ENCODE measurements at places on chromosomes 11 and 22.

DNA sequence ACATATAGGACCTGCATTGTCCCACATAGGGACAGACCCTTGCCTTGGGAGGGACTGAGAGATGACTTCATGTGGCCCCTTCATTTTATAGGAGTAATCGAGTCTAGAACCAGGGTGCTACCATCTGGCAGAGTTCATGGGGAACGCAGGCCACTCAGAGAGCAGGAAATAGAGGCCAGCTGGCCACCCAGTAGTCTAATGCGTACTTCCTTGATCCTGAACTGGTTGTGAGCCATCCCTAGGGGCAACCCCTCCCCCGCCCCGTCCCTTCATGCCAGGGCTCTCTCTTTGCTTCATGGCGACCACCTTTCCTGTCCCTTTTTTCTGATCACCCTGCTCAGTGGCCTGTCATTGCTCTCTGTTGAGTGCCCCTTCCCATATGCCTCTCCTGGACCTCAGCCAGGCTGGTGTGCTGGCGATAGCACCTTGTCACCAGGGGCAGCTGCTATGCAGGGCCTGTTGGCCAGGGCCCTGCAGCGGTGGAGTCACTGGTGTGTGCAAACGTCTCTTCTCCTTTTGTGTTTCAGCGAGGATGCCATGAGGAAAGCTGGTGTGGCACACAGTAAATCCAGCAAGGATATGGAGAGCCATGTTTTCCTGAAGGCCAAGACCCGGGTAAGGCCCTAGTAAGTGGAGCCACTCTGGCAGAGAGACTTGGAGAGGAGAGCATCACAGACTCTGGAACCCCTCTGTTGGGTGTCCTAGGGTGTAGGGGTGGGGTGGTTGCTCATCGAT lies 29.3 kb downstream of the MED15 start:
- no peak for ATAC-seq

DNA sequence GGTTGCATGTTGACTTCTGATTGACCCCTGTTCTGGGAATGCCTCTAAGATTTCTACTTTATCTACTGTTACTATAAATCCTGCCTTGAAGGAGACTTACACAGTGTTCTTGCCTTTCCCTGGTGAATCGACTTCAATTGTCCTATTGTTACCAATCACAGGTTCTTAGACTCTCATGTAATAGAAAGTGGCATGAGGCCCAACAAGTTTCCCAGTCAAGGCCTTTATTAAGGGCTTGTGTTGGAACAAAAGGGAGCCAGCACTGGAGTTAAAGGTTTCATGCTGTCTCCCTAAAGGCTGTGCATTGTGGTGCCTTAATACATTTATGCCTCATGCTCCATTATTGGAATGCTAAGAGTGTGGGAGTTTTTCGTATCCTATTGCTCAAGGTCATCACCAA lies 23.3 kb downstream of the MS4A2 start:
- ATAC-seq, result no peak

DNA sequence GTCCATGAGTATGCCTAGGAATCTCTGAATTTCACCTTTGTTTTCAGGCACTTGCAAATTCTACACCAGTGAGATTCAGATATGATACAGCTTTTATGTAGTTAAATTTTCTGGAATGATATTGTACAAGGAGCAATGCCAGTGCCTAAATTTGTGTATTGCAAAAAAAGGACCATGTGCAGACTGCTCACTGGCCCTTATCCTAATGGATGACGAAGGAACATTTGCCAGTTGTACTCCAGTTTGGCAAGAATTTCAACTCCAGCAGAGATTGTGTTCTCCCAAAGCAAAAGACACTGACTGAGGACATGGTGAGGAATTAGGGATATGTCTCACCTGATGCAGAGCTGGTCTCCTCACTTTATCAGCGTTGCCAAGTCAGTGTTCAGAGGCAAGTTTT lies 8.6 kb downstream of the NAT10 start:
- ATAC-seq, result no peak

- no peak for ATAC-seq
Observed at GRCh38 chr11:112460141-112460540, 199.5 kb upstream of the PLET1 start.

GRCh38 chr11:46490666-46491065 lies 99.1 kb upstream of the CHRM4 start:
- no peak for ATAC-seq

GRCh38 chr11:117807482-117808327 lies 10.7 kb upstream of the DSCAML1 start:
- ATAC-seq, result peak; percentile 79

DNA sequence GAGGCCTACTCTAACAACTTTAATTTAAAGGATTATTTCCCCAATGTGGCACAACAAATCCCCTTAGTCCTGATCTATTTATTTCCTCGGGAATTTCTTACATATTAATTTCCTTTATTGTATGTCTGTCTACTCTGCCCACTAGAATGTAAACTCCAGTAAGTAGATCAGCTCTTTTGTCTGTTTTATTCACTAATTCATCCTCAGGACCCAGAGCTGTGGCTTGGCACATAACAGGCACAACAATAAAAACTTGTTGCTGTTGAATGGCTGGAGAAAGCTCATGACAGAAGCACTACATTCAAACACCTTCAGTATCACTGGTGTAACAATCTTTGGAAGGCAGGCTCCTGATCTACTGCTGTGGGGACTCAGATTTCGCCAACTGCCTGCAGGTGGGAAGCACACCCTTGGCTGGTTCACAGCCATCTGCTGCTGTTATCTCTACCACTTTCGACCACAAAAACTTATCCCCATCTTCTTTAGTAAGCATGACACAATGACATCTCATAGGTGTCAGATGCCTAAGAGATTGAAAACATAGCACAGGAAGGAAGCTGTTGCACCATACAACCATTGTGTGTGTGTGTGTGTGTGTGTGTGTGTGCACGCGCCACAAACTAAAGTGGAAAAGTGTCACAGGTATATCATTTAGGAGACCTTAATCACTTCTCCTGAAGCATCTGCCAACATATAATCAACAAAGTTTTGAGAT lies 11.9 kb downstream of the HIRA start:
- ATAC-seq, result peak; percentile 77

DNA sequence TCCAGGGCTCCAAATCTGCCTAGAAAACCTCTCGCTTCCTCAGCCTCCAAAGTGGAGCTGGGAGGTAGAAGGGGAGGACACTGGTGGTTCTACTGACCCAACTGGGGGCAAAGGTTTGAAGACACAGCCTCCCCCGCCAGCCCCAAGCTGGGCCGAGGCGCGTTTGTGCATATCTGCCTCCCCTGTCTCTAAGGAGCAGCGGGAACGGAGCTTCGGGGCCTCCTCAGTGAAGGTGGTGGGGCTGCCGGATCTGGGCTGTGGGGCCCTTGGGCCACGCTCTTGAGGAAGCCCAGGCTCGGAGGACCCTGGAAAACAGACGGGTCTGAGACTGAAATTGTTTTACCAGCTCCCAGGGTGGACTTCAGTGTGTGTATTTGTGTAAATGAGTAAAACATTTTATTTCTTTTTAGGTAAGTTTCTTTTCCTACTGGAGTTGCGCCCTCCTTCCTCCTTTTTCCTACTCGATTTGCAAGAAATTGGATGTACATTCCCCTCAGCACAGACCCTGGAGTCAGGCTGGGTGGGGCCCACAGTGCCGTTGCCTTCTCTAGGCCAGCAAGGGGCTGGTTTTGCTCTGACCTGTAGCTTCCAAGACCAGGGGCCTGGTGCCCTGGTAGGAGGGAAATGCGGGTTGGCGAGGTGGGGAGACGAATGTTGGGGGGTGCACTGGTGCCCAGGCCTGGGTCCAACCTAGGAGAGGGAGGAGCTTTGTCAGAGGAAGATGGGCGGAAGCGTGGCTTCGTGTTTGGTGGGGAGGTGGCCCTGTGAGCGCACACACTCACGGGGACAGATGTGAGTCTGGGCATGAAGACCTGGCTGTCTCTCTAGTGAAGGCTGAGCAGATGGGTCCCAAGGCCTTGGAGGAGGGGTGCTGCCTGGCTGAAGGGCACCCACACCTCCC lies 50.6 kb downstream of the ST14 start:
- ATAC-seq, result no peak

- ATAC-seq, result no peak
Observed at GRCh38 chr22:32619614-32620426, 145.2 kb downstream of the FBXO7 start.

GRCh38 chr11:130531061-130531460 lies 82.6 kb downstream of the ADAMTS15 start:
- no peak for ATAC-seq

DNA sequence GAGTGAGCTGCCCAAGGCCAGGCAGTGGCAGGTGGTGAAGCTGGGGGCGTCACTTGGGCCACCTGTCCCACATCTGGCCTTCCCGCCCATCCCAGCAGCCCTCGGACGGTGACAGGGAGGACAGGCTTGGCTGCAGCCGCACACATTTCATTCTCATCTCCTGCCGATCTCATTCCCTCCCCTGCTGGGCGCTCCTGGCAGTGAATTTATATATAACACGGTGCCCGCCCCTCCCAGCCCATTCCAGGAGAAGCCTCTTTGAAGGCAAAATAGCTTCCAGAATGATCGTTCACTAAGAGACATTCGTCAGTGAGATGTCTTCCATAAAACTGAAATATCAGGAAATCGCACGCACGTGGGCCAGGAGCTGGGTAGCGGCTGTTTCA lies 861.3 kb downstream of the TBC1D22A start:
- no peak for ATAC-seq

GRCh38 chr11:45805305-45806071 lies 539 bp downstream of the SLC35C1 start:
- peak; percentile 64 for ATAC-seq

DNA sequence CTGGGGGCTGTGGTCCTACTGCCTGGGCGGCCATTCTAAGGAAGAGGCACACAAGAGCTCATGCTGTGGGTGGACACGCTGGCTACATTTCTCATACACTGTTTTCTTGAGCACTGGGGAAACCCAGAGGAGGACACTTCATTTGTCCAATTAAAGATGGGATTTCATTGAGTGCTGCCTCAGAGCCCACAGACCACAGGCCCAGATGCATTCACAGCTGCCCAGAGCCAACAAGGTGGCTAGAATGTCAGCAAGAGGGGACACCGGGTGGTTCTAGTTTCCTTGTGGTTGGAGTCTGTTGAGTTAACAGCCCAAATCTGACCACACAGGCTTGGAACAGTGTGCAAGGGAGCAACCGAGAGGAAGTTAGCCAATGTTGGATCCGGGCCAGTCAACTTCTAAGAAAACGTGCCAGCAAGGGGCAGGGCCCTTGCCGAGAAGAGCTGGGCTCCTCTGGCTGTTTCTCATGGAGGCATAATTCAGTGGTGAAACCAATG lies 35.0 kb upstream of the SORL1 start:
- peak; percentile 76 for ATAC-seq

GRCh38 chr11:36532941-36533601 lies 23.0 kb upstream of the TRAF6 start:
- no peak for ATAC-seq

Measured in stimulated activated memory B cell treated with anti-CD40 and anti-IgM and Interleukin-4, amounts not matched to agents 10 μg/mL and 1 μg/mL and 100 μg/mL, for 72 hours (primary cell).